ENCODE measurements at places on chromosomes 7 and 10. TPM values are rescaled to one million over a fixed set of nuclear protein-coding genes. Genes with fewer than 3 reads are reported as not detected.
A peak's percentile ranks its signal among the peaks of the same experiment; 100 is the strongest.

The ENTPD1 gene
- 0.16 TPM for total RNA-seq

The WDFY4 gene
- total RNA-seq = not detected

The ENO4 gene
- 1.4 TPM for total RNA-seq

The VWA2 gene
- total RNA-seq = not detected

DNA sequence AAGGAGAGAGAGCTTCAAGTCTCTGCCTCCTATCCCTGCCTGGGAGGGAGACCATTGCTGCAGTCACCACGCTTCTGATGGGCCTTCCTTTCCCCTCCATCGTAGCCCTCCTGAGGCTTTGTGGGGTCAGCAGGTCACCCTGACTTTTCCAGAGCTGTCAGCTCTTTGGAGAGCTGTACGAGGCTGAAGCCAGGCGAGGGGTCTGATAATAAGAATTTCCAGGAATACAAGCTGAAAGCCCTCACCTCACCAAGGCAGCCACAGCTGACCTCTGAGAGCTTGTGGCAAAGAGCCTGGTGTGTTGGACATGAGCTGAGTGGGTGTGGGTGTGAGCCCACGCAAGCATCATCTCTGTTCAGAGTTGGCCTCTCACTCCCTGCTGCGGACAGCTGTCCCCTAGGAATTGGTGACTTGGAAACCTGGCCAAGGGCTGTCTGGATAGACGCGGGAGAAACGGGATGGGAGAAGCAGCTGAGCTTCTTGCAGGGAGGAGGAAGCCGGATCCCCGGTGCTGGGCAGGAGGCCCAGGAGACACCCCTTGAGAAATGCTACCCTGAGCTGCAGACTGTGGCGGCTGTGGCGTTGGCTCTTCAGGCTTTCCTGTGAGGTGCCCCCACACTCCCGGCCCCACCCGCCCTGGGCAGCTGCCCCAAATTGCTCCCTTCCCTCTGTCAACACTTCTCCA is 122.1 kb upstream of the BTBD16 start:
- DNase-seq = no peak

GRCh38 chr10:119658274-119658673 is 7.1 kb downstream of the BAG3 start:
- peak; percentile 88 for DNase-seq

GRCh38 chr7:153934048-153934447 is 118.2 kb upstream of the DPP6 start:
- DNase-seq = no peak

GRCh38 chr7:142943706-142944268 is 4.5 kb downstream of the LLCFC1 start:
- no peak for DNase-seq

DNA sequence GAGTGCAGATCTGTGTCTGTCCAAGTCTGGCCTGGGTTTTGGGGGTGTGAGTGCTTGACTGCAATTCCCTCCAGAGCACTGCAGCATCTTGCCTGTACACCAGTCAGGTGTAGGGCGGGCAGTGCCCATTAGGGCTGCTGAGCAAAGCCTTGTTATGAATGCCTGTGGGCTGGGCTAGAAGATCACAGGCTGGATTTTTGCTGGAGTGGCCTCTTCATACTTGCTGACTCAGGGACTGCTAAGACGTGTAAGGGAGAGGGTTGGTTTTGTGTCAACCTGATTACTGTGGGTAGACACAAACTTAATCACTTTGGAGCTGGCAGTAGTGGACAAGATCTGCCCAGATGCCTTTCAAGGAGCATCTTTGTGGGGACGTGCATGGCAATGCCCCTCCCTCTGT is 29.6 kb downstream of the DMBT1 start:
- no peak for DNase-seq

- peak; percentile 66 for DNase-seq
Observed at GRCh38 chr10:11611248-11612020, at the start of gene USP6NL. Gene USP6NL, minus strand, starts transcription at chr10:11611650. Its CDS starts 14,016 bp downstream, at chr10:11597634.

- DNase-seq = peak; percentile 82
Observed at GRCh38 chr7:56033671-56034432, 17.4 kb downstream of the PSPH start.

GRCh38 chr7:18792871-18793595 is 297.5 kb downstream of the HDAC9 start:
- peak; percentile 77 for DNase-seq

GRCh38 chr7:158782761-158783401 is 46.4 kb downstream of the ESYT2 start:
- peak; percentile 62 for DNase-seq

Data from fibroblast of the aortic adventitia (primary cell).